ENCODE measurements at places on chromosomes 5 and 9.
A peak's percentile ranks its signal among the peaks of the same experiment; 100 is the strongest.

DNA sequence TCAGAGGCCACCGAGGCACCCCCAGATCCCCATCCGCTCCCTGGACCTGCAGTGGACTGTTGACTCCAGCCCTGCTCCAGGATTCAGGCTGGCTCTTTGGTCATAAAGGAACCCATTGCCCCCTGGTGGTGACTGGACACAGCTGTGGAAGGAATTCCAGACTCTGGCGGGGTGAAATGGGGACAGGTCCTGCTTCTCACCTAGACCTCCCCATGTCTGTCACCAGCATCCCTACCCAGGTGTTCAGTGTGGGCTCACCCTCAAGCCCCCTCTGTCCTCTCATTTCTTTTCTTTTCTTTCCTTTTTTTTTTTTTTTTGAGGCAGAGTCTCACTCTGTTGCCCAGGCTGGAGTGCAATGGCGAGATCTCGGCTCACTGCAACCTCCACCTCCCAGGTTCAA, 25.5 kb upstream of the STXBP1 start:
- DNase-seq: peak; percentile 90

GRCh38 chr5:1526190-1526631, 2.5 kb upstream of the LPCAT1 start:
- no peak for DNase-seq

- DNase-seq: no peak
Measured at GRCh38 chr5:173050791-173051190, 5.4 kb upstream of the CREBRF start.

- DNase-seq: no peak
Measured at GRCh38 chr5:131254741-131255140, 9.1 kb upstream of the CDC42SE2 start.

DNA sequence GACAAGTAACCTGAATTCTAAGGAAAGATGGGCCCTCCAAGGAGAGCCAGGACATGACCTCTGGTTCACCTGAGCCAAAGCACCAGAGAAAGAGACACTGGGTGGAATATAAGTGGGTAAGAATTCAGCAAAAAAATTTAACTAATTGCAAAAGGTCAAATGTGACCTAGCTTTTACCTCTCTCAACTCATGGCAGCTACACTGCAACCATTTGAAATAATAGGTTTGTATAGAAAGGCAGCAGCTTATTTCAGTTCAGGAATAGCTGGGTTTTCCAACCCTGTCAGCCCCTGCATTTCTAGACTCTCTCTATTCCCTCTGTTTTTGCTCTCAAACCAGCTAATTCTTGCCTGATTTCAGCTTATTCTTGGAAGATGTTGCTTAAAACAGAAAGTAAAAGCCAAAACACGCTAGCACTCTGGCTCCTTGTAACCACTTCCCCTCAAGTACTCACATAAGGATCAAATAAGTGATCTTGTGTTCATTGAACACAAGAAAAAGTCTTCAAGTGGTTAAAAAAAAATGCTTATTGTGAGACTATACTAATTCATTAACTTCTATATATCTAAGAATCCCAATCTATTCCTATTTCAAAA, 101.1 kb upstream of the NR4A3 start:
- DNase-seq: no peak

GRCh38 chr5:9268226-9268625, 277.6 kb downstream of the SEMA5A start:
- no peak for DNase-seq

- no peak for DNase-seq
Measured at GRCh38 chr5:56059854-56060253, 65.1 kb upstream of the IL6ST start.

- no peak for DNase-seq
Measured at GRCh38 chr5:112248623-112249022, 170.5 kb downstream of the EPB41L4A start.

GRCh38 chr5:23730023-23730422, 222.6 kb downstream of the PRDM9 start:
- no peak for DNase-seq

DNA sequence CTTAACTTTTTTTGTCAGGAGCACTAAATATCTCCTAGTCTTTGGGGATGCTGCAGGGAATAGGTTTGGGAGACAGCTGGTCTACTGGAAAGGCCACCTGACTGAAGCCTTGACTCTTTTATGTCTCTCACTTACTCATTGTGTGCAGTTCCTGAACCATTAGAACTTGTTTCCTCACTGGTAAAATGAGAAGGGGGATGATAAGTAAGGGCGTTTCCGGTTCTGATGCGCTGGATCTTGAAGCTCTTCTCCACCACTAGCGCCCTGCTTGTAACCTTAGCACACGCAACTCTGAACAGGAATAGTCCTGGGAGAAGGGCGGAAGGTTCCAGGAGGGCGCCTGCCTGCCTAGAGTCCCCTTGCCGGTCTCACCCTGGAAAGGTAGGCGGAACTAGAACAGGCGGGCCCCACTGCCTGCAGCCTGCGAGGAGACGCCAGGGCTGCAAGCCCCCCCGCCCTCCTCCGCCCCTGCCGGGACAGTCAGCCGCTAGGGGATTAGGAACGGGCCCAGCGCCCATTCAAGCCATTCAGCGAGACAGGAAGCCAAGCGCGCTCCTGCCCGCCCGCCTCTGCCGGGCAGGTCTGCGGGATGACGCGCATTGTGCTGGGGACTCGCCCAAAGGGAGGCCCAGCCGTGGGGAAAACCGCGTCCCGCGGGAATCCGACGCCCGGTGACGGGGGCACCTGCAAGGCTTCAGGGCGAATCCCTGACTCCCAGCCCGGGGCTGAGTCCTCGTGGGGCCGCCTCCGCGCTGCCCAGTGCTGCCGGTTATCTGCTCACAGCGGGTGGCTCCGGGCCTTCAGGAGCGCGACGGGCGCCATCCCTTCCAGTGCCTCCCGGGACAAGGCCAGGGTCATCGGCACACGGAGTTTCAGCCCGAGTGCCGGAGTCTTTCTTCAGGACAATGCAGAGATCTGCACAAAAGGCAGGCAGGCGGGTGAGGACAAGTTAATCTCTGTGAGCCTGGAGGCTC, 44.0 kb upstream of the XPA start:
- peak; percentile 90 for DNase-seq

DNA sequence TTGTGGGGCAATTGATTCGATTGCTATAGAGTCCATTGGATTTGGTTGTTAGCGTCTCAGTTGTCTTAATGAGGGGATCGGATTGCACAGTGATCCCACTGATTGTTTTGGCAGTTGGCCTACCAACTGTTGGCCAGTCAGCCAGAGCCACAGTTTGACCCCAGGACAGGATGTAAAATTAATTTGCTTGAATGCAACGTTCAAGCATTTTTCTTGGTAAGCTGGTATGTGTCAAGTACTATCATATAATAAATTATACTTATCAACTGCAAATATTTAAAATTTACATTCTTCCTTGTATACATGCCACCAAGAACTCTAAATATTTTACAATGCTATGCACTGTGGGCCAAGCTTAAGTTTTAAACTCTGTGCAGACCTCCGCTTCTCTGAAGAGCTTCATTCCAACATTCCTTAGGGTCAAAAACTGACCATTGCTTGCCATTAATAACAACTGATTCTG, 80.4 kb upstream of the OSMR start:
- DNase-seq: no peak

GRCh38 chr5:107915176-107915812, 244.6 kb upstream of the EFNA5 start:
- DNase-seq: no peak
